ENCODE measurements at places on chromosomes 13 and 19.

DNA sequence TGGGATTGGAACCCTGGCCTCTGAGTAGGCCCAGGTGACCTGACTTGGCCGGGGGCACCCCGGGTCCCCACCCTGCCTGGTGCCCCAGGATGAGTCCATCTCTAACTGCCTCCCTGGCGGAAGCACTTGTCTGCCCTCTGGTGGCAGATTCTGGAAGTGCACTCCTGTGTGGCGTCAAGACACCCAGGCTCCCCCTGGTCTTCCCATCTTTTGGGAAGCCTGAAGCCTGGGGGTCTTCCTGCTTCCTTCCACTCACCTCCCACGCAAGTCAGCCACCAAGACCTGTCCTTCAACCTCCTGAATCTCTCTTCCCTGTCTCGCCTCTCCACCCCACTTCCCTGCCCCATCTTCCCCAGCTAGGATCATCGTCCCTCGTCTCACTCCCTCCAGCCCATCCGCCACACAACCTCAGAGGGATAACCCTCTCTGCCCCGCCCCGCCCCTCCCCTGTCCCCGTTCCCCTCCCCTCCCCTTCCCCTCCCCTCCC lies 7.4 kb downstream of the RABAC1 start:
- peak; percentile 88 for DNase-seq

DNA sequence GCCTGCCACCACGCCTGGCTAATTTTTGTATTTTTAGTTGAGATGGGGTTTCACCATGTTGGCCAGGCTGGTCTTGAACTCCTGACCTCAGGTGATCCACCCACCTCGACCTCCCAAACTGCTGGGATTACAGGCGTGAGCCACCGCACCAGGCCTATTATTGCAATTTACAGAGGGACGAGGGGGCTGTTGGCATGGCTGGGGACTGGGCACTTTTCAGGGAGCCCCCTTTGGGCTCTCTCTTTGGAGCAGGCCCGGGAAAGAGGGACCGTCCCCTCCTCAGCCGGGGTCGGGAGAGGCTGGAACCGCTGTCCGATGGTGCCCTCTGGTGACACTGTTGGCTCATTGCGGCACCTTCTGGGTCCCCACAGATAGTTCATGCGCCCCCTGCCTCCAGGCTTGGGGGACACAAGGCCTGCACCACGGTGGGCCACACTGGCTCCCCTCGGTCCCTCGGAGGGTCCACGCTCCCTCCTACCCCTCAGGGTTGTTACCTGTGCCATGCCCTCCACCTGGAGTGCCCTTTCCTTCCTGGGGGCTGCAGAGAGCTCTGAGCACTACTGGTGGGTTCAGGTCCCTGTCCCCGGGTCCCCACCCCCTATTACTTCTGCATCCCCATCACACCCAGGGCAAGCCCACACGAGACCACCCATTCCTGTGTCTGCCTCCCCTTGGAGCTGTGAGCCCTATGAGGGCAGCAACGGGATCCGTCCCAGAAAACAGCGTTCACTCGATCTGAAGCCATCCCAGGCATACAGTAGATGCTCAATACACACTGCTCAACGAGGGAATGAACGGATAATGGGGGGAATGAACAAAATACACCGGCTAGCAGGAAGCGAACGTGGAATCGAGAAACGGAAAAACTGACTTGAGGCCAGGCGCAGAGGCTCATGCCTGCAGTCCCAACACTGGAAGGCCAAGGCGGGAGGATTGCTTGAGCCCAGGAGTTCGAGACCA lies 12.5 kb downstream of the FEM1A start:
- peak; percentile 54 for DNase-seq

- DNase-seq: no peak
Observed at GRCh38 chr13:41763782-41764181, 197.1 kb downstream of the VWA8 start.

DNA sequence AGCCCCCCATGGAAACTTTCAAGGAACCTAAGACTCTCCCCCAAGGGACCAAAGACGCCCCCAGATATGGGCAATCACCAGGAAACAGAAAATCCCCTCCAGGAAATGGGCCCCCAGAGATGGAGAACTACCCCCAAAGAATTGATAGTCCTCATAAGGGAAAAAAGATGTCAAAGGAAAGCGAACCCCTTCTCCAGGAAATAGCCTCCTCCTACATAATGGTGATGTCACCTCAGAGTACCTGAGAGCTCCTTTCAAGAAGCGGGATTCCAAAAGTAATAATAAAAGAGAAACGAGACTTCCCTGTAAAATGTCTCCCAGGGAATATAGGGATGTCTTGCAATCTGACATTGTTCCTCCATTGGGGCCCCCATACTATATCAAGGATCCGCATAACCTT lies 1.1 kb downstream of the CDKN2D start:
- DNase-seq: no peak

DNA sequence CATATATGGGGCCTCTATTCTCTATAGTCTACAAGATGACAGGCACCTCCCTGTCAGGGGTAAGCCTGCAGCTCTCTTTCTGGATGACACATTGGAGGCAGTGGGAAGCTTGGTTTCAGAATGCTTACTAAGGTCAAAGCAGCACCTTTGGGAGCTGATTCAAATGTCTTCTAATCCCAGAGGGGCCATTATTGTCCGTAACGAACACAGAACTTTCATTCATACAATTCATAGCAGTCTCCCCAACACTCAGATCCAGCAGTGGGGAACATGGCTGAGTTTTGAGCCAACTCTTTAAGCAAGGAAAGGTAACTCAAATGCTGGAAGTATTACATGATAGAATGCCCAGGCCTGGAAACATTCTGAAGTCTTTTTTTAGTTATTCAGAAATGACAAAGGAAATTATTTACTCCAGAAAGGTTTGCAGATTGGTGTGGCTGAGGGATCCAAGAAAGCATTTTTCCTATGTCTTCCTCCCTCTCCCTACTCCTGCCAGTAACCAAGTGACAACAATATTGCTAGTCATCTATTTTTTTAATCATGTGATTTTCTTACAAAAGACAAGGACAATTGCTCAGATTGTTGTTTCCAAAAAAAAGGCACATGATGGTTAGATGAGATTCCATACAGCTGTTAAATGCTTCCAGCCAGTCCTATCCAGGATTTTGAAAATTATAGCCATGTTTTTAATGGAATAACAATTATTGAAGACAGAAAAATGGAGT lies 118.7 kb downstream of the FOXO1 start:
- DNase-seq: no peak

- DNase-seq: peak; percentile 40
Observed at GRCh38 chr19:46256855-46257254, 27.3 kb downstream of the IGFL1 start.

GRCh38 chr19:10086591-10087192 lies 575 bp downstream of the SHFL start:
- no peak for DNase-seq

DNA sequence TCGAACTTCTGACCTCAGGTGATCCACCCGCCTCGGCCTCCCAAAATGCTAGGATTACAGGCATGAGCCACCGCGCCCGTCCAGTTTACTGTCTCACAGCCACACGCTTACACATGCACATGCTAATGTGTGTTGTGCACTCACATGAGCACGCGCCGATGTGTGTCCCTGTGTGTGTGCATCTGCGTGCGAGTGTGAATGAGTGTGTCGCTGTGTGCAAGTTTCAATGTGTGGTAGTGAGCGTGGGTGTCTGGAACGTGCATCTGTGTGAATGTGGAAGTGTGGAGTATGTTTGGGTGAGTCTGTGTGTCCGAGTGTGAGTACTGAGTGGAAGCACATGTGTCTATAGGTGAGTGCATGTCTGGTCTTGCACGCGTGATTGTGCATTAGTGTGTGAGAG lies 4.2 kb downstream of the MAST1 start:
- no peak for DNase-seq

DNA sequence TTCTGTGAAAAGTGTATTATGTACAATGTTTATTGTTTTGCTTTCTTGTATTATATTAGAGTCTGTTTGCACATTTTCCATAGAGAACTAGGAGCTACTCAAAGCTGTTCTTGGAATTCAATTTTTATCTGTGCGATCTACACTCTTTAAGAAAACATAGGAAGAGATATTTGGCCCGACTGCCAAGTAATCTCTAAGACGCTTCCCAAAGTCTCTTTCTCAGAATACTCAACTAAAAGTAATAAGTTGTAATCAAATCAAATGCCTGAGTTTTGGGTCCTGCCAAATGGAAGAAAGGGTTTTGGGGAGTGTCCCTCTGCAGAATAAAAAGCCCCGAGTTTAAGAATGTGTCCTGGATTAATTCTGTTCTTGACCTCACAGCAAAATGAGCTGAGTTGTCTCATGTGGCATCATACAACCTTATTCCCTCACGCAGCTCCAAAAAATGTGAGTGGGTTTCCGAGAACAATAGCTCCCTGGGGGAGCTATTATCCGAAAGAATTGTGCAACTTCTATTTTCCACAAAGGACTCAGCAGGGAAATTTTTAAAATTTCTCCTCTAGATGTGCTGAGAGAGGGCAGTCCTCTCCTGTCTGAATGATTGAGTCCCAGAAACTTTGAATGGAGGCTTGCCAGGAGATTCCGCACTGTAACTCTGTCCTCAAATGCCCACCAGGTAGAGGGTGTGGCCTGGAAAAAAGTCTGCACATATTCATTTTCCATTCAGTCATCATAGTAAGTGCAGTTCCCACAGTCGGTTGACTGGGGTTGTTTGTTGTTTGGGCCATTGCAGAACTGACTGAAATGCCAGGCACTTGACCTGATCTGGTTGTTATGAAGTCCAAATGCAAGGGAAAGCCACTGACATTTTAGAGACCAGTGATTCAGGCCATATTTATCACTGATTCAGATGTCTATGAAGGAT lies 280.0 kb upstream of the SOX21 start:
- DNase-seq: no peak

DNA sequence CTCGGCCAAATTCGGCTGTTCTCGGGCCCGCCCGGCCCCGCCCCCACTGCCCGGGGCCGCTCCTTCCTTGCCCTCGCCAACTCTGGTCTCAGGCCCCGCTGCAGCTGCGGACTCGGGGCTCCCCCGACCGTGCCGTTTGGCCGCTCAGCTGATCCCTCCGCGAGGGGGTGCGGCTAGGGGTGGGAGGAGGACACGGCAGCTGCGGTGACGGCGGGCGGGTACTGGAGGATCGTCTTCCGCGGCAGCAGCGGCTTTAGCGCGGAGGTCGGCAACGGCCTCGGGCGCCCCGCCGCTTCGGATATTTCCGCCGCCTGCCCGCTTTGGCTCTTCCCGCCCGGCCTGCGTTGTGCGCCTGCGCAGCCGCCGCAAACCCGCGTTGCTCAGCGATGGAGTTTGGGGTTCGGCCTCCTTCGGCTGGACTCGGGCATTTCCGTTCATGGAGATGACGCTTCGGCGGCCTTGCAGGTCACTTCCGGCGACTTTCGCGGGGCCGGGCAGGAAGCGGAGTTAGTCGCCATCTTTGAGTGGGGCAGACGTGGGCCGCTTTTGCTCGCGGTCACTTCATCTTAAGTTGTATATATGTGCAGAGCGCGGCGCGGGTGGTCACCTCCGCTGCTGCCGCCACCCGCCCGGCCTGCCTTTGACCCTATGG lies 338 bp upstream of the UBE2M start:
- DNase-seq: peak; percentile 97

DNA sequence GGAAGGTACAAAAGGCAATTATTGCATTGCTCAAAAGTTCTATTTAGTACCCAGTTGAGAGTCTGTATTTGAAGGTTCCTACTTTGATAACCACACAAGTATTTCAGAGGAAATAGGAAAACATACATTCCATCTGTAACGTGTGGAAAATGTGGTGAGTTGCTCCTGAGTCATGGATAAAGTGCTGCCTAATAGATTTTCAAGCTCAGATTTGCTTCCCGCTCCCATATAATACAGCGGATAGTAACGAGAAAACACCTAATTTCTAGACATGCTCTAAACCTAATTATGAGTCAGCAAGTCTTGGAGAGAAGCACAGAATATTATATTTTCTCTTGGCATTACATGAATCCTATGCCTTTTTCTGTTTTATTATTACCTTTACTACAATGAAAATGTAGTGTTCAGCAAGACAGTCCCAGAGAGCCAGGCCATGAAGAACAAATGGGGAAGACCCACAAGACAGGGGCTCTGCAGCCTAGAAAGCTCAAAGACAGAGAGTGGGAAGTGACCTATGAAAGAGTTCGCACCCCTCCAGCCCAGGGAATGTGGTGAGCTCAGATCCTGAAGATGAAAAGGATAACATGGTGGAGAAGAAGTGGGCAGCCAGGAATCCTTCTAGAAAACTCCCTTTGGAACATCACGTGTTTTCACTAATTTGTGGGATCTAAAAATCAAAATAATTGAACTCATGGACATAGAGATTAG lies 116.1 kb downstream of the STARD13 start:
- DNase-seq: peak; percentile 32

DNA sequence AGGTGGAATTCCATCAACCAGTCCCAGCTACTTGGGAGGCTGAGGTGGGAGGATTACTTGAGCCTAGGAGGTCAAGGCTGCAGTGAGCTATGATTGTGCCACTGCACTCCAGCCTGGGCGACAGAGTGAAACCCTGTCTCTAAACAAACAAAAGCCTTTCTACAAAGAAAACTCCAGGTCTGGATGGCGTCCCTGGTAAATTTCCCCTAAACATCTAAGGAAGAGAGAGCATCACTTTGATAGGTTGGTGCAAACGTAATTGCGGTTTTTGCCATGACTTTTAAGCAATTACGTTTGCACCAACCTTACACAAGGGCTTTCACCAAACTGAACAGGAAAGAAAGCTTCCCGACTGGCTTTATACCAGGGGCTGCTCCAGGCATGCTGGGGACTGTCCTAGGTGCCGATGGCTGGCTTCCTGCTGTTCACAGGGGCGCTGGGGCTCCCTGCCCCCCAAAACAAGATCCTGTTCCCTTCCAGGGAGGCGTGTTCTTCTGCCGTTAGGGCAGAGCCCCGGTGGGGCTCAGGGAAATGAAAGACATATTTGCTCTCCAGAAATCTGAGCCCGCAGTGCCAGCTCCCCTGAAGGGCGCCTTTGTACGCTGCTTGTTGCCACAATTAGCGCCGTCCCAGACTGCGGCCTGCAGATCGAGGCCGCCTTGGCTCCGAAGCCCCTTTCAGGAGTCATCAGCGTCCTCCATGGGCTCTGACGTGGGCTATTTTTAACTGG lies 38.7 kb upstream of the KLF2 start:
- no peak for DNase-seq

GRCh38 chr13:75818179-75818967 lies 182.2 kb downstream of the LMO7 start:
- DNase-seq: no peak

DNA sequence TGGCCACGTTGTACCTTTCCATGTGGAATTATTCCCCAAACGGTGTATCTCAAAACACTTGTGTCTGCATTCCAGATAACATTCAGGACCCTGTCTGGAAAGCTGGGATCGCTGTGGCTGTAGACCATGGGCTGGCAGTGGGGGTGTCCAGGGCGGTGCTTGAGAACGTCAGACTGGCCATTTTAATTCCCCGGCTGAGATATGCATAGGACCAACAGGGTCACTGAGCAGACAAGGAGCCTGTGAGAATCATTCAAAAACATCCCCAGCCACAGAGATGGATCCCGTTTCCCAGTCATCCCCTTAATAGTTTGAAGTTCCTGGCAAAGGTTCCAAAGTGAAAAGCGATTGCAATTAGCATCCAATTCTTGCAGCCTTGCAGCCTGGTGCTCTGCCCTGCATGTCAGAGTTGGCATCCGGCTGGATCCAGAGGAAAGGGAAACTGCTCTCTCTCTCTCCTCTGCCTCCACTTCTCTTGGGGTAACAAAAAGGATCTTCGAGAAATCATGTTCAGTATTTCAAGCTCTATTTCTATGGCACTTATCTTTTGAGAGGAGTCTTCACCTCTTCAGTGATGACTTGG lies 41.6 kb downstream of the IFT88 start:
- DNase-seq: no peak
